ENCODE measurements at places on chromosomes 16 and 17. TPM values are rescaled to one million over a fixed set of nuclear protein-coding genes. Genes with fewer than 3 reads are reported as not detected.

Gene NGFR
- total RNA-seq = 2.7 TPM

Gene GUCY2D
- total RNA-seq = not detected

Gene MYADML2
- total RNA-seq = not detected

Gene ATMIN
- 47.1 TPM for total RNA-seq

Gene CALB2
- 2.2 TPM for total RNA-seq

Gene PRDM7
- total RNA-seq = not detected

Gene OTOP2
- not detected for total RNA-seq

Gene ITGB4
- 14.8 TPM for total RNA-seq

Gene KRT28
- total RNA-seq = not detected

Gene KLHL10
- total RNA-seq = not detected

Gene ENPP7
- total RNA-seq = not detected

Gene CCDC200
- total RNA-seq = not detected

Data from progenitor cell of endocrine pancreas (in vitro differentiated cells).